ENCODE measurements at places on chromosomes 7 and 10.

- DNase-seq: no peak
Measured at GRCh38 chr7:101740981-101741725, 76.3 kb upstream of the CUX1 start.

GRCh38 chr10:7697426-7697825 lies 5.7 kb upstream of the ITIH2 start:
- DNase-seq: no peak

DNA sequence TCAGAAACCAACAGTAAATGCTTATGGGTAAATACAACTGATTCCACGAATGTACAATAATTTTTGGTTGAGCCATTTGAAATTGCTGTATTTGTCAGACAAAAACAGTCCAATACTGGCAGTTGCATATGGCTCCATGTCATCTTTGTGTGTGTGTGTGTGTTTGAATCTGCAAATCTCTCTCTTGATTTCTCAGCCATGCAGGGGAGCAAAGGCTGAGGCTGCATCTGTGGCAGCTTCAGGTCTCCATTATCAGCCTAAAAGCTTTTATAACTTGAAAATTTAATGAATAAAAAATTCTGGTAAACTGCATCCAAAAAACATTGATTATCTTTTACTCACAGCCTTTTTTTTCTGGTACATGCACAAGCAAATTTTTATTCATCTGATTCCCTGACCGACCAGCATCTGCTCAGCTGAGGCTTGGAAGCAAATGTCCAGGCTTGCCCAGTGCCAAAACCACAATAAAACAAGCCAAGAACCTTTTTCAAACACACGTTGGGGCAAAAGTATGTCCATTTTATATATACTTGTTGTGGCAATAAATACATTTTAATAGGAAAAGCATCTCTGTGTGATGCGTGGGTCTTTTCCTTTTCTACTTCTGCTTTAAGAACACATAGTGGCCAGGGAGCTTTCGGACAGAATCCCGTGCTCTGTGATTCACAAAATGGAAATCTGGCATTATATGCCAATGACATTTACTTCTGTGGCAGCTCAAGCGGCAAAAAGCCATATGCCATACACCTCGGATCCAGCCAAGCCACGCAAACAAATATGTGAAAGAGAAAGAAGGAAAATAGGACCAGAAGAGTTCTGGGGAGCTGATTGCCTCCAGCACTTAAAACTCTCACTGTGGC lies 275.6 kb upstream of the AOAH start:
- DNase-seq: peak; percentile 8

GRCh38 chr7:156251861-156252260 lies 388.7 kb upstream of the RNF32 start:
- DNase-seq: no peak

DNA sequence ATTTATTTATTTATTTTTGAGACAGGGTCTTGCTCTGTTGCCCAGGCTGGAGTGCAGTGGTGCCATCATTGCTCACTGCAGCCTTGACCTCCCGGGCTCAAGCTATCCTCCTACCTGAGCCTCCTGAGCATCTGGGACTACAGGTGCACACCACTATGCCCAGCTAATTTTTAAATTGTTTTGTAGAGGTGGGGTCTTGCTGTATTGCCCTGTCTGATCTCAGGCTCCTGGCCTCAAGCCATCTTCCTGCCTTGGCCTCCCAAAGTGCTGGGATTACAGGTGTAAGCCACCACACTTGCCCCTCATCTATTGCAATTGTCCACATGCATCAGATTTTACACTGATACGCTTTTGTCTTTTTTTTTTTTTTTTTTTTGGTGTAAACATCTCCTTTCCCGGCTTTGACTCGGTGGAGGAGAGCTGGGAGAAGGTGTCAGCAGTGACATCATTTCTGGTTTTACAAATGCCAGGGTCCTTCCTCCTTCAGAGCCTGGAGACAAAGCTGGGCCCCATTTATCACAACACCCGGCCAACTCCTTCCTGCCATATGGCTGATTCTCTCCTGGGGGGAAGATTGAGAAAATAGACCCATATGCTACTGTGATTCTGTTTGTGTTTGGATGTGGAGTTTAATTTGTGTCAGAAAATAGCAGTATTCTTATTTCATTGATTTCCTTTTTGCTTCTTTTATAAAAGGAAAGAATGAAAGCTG lies 61.3 kb downstream of the GALNT17 start:
- DNase-seq: no peak

- DNase-seq: peak; percentile 55
Measured at GRCh38 chr10:48251152-48251524, 23.4 kb downstream of the FRMPD2 start.

DNA sequence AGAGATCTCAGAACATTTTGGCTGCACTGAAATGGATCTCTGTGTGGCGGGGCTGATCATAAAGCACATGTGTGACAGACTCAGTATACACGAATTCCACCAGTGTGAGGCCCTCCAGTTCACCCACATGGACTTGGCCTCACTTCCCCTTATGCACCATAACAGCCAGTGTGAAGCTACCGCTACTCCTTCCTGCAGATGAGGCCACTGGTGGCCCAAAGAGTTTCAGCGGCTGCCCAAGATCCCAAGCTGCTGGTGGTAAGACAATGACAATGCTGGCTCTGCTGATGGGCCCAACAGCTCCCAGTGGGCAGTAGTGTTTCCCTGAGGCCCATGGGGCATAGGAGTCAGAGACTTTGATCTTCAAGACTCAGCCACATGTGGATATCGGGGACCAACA lies 21.0 kb upstream of the C10orf71 start:
- no peak for DNase-seq

- peak; percentile 37 for DNase-seq
Measured at GRCh38 chr7:115363916-115364315, 442.0 kb downstream of the MDFIC start.

DNA sequence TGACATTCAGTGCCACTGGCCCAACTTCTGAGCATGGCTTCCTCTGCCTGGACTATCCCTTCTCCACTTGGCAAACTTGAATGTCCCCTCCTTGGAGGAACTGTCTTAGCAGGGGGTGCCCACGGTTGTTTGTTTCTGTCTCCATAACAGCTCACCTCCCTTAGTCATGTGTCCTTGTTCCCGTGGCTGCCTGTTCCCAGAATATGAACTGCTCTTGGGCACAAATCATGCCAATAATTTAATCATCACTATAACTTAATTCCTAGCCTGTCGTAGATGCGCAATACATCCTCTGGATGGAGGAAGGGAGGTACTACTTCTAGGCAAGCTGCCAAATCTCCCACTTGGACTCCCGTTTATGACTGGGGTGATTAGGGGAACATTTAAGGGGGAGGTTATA lies 173.1 kb downstream of the MYOF start:
- no peak for DNase-seq

- no peak for DNase-seq
Measured at GRCh38 chr7:8480527-8480926, 47.1 kb downstream of the NXPH1 start.

DNA sequence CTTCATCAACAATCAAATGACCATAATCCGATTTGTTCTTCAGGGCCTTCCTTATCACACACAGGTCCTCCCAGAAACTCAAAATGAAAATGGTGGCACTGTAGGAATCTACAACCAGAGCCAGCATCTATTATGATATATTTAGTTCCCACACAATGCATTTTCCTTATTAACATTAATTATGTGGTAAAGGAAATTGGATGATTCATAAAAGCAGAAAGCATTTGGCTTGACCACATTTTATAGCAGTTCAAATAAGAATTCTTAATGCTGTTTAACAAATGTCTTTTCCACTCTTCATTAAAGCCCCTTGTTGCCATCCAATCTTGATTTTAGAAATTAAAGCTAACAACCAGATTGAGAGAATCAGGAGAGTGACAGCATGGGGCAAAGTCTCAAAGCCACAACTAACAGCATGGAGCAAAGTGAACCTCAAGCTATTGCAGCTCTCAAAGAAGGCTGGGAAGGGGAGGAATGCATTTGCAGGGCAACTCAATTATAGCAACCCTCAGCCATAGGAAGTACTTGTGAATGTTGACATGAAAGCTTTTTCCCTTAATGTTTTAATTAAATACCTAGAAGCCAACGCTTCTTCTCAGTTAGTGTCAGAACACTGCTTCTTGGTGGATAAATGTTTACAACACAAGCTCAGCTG lies 549.1 kb downstream of the NXPH1 start:
- no peak for DNase-seq

DNA sequence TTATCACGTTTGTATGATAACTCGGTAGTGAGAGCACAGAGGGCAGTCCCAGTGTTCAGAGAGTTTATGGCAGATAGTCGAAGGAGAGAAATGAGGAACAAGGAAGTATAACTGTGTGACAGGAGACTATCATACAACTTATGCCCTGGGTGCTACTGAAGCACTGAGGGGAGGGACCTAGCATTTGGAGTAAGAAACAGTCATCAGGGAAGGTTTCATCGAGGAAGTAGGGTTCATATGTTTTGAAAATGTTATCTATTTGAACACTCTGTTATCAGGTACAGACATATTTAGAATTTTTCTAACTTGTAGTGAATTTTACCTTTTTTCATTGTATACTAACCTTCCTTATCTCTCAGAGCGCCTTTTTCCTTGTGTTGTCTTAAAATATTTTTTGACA lies 1214.4 kb upstream of the C7orf33 start:
- no peak for DNase-seq

GRCh38 chr10:88841316-88842111 lies 10.1 kb downstream of the ANKRD22 start:
- DNase-seq: peak; percentile 48
